SHP77 treated with DMSO at 0.1 percent for 48 hours (cell line): ENCODE measurements at places on chromosomes 7 and 10.

DNA sequence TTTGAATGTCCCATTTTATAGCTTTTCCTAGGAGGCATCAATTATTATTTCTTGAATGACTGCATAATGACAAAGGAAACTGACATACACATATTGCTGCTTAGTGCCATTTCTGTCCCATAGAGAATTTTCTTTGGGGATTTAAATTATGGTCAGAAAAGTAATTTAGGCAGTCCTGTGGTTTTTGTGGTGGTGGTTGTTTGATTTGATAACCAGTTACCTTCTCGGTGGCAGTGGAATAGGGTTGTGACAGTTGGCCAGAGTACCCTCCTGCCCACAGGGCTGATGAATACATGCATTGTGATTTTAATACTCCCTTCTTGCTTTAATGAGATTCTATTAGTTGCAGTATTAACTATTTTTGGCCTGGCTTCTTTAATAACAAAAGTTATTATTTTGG is 6.6 kb upstream of the SGCE start:
- DNase-seq, result no peak

- no peak for DNase-seq
These were observed 106.6 kb upstream of the INHBA start for GRCh38 chr7:41809529-41809939.

DNA sequence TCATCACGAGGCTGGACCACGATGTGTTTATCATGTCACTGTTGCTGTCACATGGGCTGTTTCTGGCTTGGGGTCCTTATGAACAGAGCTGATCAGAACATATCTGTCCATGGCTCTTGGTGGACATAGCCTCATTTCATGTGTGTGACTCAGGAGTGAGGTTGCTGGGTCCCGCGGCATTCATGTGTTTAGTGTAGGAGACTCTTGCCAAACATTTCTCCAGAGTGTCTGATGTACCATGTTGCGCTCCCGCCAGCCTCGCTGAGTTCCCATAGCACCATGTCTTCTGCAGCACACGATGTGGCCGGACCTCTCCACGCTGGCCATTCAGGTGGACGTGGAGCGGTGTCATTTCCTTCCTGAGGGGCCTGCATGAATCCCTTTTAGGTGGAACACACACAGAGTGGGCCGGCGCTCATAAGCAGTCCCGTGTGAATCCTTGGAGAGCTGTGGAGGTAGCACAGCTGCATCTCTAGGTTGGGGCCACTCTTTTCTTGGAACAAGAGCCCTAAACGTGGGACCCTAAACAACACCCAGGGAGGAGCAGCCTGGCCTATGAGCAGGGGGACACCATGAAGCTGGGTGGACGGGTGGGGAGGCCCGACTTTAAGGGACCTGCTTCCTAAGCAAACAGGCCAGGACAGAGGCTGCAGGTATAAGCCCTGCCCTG is 134.6 kb downstream of the LHPP start:
- no peak for DNase-seq

GRCh38 chr7:18708204-18708603 is 212.7 kb downstream of the HDAC9 start:
- peak; percentile 93 for DNase-seq

DNA sequence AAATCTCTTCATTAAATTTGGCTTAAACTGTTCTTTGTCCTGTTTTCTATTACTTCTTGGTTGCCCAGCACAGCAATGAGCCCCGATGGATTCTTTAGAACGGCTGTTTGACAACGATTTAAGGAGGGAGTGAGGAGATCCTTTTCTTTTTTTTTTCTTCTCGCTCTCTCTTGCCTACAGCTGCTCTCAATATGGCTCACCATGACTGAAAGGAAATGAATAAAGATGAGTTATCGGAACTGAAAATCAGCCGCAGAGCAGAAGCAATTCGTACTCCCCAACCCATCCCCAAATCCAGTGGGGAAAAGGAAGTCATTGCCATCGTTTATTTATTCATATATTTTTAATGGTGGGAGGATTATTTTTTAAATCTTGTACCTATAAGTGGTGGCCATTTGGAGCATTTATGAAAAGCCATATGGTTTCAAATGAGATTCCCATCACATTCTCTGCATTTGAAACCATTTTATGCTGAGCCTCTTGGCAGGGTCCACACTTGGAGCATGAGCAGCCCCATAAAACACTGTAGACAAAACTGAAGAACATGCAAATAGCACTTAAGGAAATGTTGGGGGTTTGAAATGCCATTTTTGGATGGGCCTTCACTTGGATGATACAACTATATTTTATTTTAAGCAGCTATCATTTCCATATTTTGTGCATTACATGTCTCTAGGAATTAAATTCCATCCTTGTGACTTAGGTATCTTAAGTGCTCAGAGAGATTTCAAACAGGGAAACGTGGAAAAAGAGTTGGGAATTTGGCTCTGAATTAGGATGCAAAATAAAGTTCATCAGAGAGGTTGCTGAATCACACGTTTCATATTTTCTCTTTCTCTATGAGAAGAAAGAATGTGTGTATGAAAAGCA is 107.7 kb upstream of the FZD1 start:
- DNase-seq, result no peak

DNA sequence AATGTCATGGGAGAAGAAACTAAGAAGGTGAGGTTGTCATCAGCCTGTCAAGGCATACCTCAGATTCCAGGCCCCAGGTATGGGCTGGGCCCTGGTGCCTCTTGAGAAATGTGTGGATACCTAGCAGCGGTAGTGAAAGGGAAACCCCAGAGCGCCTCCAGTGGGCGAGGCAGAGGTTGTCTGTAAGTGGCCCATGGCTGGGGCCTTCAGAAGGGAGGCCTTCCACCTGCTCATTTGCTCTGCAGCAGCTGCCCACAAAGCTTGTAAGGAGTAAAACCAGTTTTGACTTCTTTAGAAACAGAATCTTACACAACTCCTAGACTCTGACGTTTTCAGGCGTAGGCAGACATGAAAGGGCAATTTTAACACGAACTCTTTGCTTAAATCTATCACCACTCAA is 509.9 kb downstream of the PARD3 start:
- DNase-seq, result no peak

DNA sequence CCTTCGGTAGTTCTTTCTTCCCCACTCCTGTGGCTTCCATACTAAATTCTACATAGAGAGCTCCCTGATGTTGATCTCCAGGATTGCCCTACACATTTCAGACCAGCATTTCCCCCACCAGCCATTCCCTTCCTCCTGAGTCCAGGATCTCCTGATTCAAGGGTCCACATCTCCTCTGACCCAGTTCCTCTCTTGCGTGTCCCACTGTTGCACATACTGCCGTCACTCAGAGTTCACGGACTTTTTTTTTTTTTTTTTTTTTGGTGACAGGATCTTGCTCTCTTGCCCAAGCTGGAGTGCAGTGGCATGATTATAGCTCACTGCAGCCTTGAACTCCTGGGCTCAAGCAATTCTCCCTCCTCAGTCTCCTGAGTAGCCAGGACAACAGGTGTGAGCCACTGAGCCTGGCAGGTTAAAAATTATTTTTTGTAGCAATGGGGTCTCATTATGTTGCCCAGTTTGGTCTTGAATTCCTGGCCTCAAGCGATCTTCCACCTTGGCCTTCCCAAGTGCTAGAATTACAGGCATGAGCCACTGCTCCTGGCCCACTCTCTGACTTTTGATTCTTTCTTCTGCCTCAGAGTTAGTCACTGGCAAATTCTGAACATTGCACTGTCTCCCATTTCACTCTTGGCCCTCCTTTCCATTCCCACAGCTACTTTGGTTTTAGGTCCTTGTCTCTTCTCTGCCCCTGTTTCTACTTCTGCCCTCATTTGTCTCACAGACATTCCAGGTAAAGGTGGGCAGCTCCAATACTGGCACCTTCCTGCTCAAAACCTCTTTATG is 29.6 kb upstream of the ZRANB1 start:
- DNase-seq, result no peak

DNA sequence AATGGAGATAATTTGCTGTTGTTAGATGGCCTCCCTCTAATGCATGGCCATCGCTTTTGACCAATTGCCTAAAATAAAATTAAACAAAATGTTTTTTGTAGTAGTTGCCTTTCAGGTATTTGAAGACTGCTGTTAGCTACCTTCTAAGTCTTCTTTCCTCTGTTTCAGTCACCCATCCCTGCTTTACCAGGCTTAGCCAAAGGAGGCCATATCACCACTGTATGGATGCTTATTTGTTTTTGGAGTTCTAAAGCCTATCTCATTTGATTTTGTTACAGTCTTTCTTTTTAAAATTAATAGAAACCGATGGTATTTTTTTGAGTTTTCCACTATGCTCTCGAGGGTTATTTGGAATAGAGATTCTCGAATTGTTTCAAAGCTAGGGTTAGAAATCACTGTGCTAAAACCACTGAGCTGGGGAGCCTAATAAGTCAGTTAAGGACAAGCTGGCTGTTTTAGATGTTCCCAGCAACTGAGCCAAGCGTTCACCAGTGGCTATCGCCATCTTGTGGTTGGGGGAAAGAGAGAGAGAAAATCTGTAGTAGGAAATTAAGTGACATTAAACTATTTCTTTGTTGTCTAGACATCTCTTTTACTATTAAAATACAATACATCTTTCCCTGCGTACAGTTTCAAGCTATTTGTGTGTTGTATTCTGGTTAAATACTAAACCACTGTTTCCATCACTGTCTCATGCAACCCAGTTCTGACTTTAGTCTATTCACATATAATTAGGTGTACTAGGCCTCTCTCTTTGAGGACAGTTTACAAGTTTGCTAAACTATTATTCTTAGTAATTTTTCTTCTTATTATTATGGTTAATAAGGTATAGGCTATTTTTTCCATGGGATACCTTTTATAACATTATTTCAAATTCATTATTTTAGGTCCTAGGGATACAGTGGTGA is 52.2 kb downstream of the GPR158 start:
- DNase-seq, result no peak

- DNase-seq, result no peak
These were observed 13.3 kb downstream of the SCRN1 start for GRCh38 chr7:29976266-29976665.

DNA sequence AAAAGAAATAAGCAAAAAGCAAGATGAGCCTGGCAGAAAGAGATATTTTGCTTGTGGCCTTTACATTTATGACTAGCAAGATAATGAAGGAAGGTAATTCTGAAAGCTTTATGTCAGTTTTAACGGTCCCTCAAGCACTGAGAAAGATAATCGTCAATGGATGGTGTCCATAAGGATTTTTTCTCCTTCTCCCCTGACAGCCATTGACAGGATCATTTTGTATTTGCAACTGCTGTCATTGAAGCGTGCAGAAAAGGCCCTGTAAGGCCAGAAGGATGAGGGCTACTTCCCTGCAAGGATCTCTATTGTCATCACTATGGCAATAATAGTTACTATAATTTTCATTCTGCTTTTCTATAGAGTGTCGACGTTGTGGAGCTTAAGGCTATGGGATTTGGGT is 994 bp upstream of the LRGUK start:
- DNase-seq, result no peak

- DNase-seq, result no peak
These were observed 86.0 kb upstream of the FGFR2 start for GRCh38 chr10:121684276-121684675.

GRCh38 chr7:131104596-131105293 is 222.9 kb upstream of the MKLN1 start:
- DNase-seq, result no peak

- no peak for DNase-seq
These were observed 7.6 kb downstream of the CYCS start for GRCh38 chr7:25117226-25118047.

GRCh38 chr7:40612298-40612697 is 477.5 kb downstream of the SUGCT start:
- no peak for DNase-seq

DNA sequence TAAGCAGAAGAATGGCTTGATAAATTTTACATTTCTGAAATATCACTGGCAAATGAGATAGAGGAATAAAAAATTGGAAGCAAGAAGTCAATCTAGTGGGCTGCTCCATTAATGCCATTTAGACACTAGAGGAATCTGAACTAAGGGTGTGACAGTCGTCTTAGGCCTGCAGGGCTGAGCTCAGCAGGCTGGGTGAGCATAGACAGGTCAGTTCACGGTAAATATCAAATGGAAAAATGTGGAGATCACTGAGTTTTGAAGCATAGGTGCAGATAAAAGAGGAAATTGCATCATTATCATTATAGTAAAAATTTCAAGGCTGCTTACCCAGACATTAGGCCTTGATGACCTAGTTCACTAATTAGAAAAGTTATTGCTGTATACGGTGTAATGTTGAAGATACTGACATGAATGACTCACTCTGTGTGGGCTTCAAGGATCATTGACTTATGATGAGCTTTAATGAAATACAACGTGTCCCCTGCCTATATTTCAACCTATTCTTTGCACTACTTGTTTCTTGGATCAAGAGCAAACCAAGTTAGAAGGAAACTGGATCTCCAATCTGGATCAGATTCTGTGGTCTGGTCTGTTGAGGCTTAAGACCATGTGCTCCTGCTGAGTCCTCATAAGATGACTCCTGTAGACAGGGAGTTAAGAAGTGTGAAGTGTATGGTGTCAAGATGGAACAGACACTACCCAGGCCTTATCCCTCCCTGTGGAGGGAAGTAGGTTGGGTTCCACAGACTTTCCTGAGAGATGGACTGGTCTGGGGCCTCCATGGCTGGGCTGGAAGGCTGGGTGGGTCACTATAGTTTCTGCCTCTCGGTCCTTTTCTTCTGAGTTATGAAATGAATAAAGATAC is 3.6 kb downstream of the OR2F2 start:
- DNase-seq, result no peak

GRCh38 chr7:115864082-115864481 is 166.5 kb downstream of the TFEC start:
- DNase-seq, result no peak

DNA sequence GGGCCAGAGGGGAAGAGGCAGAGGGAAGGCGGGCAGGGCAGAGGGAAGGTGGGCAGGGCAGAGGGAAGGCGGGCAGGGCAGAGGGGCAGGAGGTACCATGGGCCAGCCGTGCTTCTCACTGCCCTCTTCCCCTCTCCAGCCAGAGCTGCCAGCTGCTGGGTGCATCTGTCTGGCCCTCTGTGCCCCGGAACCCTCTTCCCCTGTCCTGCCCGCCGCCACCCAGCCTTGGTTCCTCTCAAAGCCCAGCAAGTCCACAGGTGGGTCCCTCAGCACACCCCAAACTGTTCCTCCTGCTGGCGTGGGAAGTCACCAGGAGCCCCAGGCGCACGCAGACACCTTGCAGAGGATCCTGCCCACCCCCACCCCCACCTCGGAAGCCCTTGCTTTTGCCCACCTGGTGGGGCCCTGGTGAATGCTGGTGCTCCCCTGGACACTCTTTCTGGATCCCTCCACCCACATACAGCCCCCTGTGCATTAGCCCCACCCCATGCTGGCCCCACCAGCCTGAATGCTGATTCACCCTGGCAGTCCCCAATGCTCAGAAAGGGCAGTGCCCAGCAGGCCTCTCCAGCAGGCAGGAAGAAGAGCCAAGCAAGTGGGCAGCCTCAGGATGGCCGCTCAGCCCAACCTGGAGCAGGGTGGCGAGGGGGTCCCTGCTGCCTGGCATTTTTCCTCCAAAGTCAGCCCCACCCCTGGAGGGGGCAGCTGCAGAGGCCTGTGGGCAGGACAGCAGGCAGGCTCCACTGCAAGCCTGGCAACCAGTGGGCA is 1.9 kb upstream of the PWWP2B start:
- no peak for DNase-seq

GRCh38 chr7:22979251-22979650 is 34.7 kb downstream of the HYCC1 start:
- DNase-seq, result no peak
